ENCODE measurements at places on chromosomes 3 and 15.

- DNase-seq, result no peak
Observed at GRCh38 chr3:5055357-5056110, 66.6 kb upstream of the ARL8B start.

DNA sequence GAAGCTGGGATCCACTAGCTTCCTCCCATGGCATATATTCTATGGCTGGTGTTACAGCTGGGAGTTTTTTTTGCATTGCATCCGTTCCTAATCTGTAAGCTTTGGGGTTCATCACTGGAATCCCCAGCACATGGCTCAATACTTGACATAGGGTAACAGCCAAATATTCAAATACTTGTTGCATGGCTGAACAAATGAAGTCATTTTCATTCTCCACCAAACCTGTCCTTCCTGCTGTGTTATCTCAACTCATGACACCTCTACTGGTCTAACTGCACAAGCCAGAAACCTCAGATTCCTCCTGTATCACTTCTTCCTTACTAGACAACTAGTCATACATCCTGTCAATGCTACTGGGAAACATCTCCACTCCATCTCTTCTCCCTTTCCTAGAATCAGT lies 43.4 kb downstream of the ST3GAL6 start:
- DNase-seq, result no peak

- no peak for DNase-seq
Observed at GRCh38 chr3:45347315-45348000, 40.9 kb upstream of the LARS2 start.

- DNase-seq, result no peak
Observed at GRCh38 chr3:64067506-64068346, 44.4 kb upstream of the PSMD6 start.

- no peak for DNase-seq
Observed at GRCh38 chr3:85560088-85560785, 601.4 kb downstream of the CADM2 start.

GRCh38 chr3:99087277-99087676 lies 185.8 kb upstream of the DCBLD2 start:
- no peak for DNase-seq

DNA sequence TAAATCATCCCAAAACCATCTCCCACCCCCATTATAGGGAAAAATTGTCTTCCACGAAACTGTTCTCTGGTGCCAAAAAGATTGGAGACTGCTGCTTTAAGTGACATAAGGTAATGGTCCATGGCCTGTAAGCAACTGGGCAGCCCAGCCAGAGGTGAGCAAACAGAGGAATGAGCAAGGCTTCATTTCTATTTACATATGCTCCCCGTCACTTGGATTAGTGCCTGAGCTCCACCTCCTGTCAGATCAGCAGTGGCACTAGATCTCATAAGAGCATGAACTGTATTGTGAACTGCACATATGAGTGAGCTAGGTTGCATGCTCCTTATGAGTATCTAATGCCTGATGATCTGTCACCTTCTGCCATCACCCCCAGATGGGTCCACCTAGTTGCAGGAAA lies 1159.8 kb upstream of the ALCAM start:
- no peak for DNase-seq

DNA sequence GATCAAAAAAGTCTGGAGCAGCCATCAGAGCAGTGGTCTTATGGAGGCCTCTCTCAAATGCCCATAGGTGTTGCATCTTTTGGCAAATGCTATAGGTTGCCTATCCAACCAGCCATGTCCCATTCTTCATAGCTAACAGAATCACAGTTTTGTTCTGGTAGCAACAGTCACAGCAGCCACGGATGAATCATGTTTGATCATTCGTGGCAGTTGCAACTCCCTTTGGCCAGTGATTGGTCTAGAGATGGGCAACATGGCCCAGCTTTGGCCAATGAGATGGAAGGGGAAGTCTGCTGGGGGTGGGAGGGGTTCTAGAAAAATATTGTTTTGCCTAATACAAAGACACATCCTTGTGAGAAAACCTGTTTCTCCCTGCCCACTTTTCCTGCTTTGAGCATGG lies 50.3 kb upstream of the PPP2R3A start:
- peak; percentile 22 for DNase-seq

- no peak for DNase-seq
Observed at GRCh38 chr15:39451121-39451688, 129.7 kb upstream of the THBS1 start.

GRCh38 chr3:136792556-136793330 lies 26.2 kb upstream of the SLC35G2 start:
- no peak for DNase-seq

DNA sequence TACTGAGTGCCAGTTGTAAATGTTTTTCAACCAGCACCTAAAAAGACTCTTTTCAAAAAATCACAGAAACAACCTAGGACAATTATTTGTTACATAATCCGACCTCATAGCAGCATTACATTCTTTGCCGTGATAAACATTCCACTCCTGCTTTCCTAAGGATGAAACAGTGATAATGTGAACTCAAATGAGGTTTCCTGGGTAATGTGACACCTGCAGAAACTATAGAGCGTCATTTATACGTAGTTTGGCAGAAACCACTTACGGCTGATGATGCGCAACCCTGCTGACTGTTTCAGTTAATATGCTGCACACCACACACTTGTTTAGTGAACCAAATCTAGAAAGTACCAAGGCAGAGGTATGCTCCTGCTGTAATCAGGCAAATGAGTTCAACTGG lies 55.8 kb downstream of the SEMA6D start:
- DNase-seq, result no peak

GRCh38 chr15:69727121-69727924 lies 274.7 kb downstream of the RPLP1 start:
- DNase-seq, result no peak

DNA sequence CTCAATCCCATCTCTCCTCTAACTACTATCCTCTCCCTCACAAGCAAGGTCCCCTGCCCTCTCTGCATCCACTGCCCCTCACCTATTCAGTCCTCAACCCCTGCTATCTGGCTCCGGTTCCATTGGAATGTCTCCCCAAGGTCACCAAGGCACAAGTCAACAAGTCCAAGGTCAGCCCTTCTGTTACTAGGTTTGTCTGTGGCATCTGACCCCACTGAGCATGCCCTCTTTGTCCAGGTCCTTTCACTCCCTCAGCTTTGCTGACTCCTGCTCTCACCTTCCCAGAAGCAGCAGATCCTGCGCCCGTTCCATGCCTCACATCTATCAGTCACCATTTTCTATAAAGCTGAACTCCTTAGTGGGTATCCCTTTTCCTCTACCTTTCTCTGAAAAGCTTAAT lies 8.3 kb upstream of the SEMA7A start:
- DNase-seq, result no peak

GRCh38 chr3:127781411-127782001 lies 40.8 kb downstream of the MGLL start:
- DNase-seq, result no peak

DNA sequence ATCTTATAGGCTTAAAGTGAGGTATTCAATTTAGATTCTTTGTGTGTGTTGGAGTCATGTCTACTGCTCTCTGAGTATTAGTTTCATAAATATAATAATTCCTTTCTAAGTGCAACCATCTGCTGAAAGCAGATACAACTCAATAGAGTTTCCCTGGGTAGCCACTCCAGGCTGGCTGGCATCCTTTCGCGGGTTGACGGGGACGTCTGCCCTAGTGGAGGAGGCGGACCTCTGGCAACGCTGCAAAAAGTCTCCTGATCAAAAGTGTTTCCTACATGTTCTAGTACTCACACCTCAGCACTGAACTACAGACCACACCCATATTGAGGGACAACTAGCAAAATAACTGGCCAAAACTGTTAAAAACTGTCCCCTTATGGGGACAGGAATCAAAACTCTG lies 2.5 kb downstream of the MOBP start:
- no peak for DNase-seq

DNA sequence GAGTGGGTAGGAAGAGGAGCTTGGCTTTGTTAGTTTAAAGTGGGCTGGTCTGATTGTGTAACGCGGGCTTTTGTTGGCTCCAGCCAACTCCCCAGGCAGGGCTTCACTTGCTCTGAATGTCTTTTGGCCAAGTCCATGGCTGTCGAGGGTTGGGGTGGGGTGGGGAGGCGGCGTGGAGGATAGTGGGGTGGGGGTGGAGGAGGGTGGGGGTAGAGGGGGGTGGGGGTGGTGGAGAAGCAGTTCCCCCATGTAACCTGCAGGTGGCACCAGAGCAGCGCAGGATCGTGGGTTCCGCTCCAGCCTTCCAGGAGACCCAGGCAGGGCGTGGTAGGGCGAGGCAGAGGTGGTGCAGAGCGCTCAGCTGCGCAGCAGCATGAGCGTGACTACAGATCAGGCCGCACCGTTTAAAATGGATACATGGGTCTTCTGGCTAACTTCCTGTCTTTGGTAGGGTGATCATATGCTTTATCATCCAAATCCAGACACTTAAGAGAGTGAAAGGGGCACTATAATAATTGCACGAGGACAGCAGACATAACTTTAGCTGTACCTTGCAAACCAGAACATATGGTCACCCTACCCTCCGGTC lies 28.3 kb downstream of the GOLGA6A start:
- DNase-seq, result peak; percentile 58

GRCh38 chr15:79653533-79653932 lies 221.4 kb downstream of the MINAR1 start:
- no peak for DNase-seq

- DNase-seq, result no peak
Observed at GRCh38 chr3:186284661-186285060, 77.4 kb downstream of the DGKG start.

- DNase-seq, result no peak
Observed at GRCh38 chr3:100523050-100523760, 30.8 kb downstream of the TMEM45A start.

- DNase-seq, result no peak
Observed at GRCh38 chr15:35674873-35675781, 129.2 kb upstream of the DPH6 start.

GRCh38 chr3:28036599-28037575 lies 204.5 kb upstream of the CMC1 start:
- no peak for DNase-seq

GRCh38 chr15:56320316-56320715 lies 44.9 kb upstream of the TEX9 start:
- no peak for DNase-seq

GRCh38 chr3:165797551-165797950 lies 39.7 kb downstream of the BCHE start:
- DNase-seq, result no peak

GRCh38 chr3:145952536-145952935 lies 208.4 kb downstream of the PLOD2 start:
- no peak for DNase-seq

DNA sequence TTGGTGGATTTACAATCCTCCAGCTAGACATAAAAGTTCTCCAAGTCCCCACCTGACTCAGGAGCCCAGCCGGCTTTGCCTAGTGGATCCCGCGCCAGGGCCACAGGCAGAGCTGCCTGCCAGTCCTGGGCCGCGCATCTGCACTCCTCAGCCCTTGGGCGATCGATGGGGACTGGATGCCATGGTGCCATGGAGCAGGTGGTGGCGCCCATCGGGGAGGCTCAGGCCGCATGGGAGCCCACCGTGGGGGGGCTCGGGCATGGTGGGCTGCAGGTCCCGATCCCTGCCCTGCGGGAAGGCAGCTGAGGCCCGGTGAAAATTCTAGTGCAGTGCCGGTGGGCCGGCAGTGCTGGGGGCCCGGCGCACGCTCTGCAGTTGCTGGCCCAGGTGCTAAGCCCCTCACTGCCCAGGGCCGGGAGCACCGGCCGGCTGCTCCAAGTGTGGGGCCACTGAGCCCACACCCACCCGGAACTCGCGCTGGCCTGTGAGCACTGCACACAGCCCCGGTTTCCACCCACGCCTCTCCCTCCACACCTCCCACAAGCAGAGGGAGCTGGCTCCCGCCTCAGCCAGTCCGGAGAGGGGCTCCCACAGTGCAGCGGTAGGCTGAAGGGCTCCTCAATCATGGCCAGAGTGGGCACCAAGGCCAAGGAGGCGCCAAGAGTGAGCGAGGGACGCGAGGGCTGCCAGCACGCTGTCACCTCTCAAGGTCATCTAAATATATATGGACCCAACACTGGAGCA lies 38.8 kb upstream of the IGSF11 start:
- DNase-seq, result no peak

DNA sequence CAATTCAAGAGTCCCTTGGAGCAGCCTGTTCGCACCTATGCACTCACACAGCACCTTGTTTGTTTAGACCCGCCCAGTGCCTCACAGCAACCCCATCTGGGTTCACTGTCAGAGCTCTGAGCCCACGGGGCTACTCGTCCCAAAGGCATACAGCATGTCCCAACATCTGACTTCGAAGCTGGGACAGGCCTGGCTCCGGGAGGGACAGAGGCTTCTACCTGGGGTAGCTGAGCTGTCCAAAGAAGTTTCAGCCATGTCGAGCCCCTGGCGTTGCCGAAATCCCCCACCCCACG lies 28.6 kb upstream of the CYP11A1 start:
- DNase-seq, result no peak

DNA sequence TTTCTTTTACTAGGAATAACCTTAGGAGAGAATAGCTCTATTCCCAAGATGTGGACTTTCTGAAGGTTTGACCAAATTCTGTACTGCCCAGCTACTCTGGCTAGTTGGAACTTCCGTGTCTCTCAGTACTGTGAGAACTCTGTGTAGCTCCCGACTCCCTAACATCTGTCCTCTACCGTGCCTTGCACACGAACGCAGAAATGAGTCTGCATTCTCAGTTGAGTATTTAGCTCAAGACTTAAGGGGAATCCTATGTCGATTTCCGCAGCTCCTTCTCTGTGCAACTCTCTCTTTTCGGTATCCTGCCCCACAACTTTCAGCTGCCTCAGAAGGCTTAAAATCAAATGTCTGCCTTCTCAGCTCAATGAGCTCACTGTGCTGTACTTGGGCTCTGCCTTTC lies 86.7 kb upstream of the EPHB3 start:
- DNase-seq, result no peak

- no peak for DNase-seq
Observed at GRCh38 chr3:109136523-109136922, at the start of gene C3orf85. C3orf85 (plus strand) TSS chr3:109136719; CDS start chr3:109136848, 129 bp downstream.

- DNase-seq, result no peak
Observed at GRCh38 chr15:70264014-70264582, 166.4 kb upstream of the TLE3 start.

- no peak for DNase-seq
Observed at GRCh38 chr3:49649576-49649975, 24.6 kb upstream of the APEH start.

- DNase-seq, result peak; percentile 77
Observed at GRCh38 chr15:49421991-49422390, 1.1 kb upstream of the FGF7 start.

Measured in RKO (cell line).